Activated CD8-positive, alpha-beta memory T cell treated with anti-CD3 and anti-CD28 coated beads, Interleukin-2, amount 10 ng/mL, durations not matched to agents 7 days and 5 days (primary cell): ENCODE measurements at places on chromosomes 13 and 19. TPM values are rescaled to one million over a fixed set of nuclear protein-coding genes. Genes with fewer than 3 reads are reported as not detected.
A peak's percentile ranks its signal among the peaks of the same experiment; 100 is the strongest.

Gene CPT1C
- 1.6 TPM for total RNA-seq

DNA sequence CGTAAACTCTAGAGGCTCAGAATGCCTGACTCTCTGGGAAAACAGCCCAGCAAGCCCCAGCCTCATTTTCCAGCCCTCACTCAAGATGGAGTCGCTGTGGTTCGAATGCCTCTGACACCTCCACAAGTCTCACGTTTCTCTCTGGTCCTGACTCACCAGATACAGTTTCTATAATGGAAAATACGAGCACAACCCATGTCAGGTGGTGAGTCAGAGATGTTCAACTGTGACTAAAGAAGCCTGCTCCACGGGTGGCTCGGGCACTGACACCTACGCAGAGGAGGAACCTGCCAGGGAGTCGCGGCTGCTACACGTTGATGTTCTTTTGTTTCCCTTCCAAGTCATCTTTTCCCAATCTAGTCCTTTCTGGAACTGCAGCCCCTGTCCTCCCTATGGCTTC is 87.1 kb upstream of the STK24 start:
- peak; percentile 46 for DNase-seq

- DNase-seq = no peak
These were observed 19.9 kb upstream of the ARGLU1 start for GRCh38 chr13:106587787-106588186.

GRCh38 chr19:18677156-18677555 is 6.3 kb upstream of the CRTC1 start:
- no peak for DNase-seq

GRCh38 chr13:85284349-85284748 is 514.9 kb downstream of the SLITRK6 start:
- DNase-seq = no peak
